Calu3 (cell line): ENCODE measurements at places on chromosomes 6 and 20.

DNA sequence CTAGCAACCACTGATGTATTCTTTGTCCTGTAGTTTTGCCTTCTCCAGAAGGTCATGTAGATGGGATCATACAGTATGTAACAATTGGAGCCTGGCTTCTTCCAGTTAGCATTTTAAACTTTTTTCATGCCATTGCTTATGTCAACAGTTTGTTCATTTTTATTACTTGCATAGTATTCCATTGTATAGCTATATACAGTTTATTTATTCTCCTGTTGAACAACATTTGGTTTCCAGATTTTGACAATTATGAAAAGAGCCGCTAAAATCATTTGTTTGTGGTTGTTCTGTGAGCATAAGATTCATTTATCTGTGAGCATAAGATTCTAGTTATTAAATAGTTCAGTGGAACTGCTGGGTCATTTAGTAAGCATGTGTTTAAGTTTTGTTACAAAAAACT is 23.5 kb upstream of the CMTR1 start:
- DNase-seq, result no peak

DNA sequence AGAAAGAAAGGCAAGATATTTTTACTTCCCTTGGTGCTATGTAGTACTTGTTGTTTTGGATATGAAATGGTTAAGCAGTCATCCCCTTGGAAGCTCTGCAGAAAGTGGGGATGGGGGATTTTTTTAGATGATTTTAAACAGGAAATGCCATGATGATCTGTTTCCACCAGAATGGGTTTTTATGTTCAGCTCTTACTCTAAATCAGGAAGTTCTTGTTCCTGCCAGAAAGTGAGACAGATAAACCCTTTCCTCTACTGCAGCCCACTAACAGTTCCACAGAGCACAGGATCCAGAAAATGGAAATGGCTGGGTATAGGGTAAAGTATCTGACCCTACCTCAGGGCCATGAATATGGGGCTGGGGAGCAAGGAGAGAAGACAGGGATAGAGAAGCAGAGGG is 32.1 kb upstream of the PPP1R3G start:
- DNase-seq, result no peak

- no peak for DNase-seq
Measured at GRCh38 chr20:53898556-53898931, 171.8 kb downstream of the BCAS1 start.

- no peak for DNase-seq
Measured at GRCh38 chr6:40642837-40643236, 55.7 kb upstream of the LRFN2 start.

- peak; percentile 0 for DNase-seq
Measured at GRCh38 chr20:15902493-15902892, 670.8 kb downstream of the KIF16B start.

DNA sequence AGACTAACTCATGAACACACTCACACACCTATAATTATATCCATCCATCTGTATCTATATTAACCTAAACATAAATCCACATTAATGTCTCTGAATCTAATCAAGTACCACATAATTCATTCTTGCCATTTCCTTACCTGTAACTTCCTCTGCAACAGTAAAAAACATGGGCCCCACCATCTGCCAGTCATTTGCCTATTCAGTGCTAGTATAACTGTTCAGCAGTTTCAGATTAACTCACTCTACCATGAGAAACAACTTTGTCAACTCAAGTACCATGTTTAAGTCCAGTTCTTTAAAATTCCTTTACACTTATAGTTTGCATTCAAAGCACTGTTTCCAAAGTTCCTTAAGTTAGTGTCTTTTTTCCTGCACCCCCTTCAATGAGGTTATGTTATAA is 68.8 kb downstream of the LAMP5 start:
- no peak for DNase-seq
